A549 treated with CpdA at 1 μM for 4 hours (cell line): ENCODE measurements at places on chromosomes 2 and 18. TPM values are rescaled to one million over a fixed set of nuclear protein-coding genes. Genes with fewer than 3 reads are reported as not detected.

The FIGN gene
- total RNA-seq: 1.3 to 2.6 TPM (median 2.1 TPM) in 5 replicates

The EPC2 gene
- 9.7 to 11.5 TPM (median 10.5 TPM) in 5 replicates for total RNA-seq

The GTF3C2 gene
- total RNA-seq: 63.5 to 66.8 TPM (median 65.7 TPM) in 5 replicates

The OXER1 gene
- not detected in 5 replicates for total RNA-seq

The TMEM17 gene
- total RNA-seq: 5.0 to 6.1 TPM (median 5.3 TPM) in 5 replicates
